ENCODE measurements at places on chromosomes 2 and 18. TPM values are rescaled to one million over a fixed set of nuclear protein-coding genes. Genes with fewer than 3 reads are reported as not detected.

KCNG2 gene
- 1.1 TPM for total RNA-seq

CNTNAP5 gene
- not detected for total RNA-seq

DNA sequence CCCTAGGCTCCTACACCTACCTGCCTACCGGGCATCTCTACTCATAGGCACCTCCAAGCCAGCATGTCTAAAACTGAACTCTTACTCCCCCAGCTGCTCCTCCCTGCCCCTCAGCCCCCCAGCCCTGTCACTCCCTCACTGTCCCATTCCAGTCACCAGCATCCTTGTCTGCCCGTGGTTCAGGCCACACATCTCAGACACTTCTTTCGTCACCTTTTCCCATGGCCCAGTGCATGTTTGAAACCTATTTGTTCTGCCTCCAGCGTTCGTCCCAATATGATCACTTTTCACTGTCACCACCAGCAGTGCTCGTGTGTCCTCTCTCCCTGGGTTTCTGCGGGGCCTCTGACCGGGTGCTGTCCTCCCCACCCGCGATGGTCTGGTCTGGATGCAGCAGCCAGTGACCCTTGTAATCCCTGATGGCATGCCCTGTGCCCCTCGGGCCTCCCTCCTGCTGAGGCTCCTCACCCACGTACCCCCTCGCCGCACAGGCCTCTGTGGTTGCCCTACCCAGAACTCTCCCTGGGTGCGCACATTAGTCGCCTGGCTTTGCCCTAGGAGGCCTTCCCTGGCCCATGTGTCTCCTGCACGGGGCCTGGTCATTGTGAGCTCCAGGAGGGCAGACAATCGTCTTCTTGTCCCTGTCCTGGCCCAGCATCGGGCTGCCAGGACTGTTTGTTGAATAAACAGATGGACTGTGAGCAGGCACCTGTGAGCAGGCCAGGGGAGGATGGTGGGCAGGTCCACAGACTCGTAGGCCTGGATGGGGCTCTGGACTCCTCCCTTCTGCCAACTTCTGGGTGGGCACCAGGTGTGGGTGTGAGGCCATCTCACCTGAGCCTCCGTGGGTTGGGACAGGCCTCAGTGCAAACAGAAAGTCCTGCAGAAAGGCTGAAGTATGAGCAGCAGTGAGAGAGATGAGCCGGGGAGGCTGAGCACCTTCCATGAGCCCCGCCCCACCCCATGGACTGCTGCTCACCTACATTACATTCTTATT is 15.5 kb downstream of the LDLRAD4 start:
- no peak for DNase-seq

GRCh38 chr2:126778561-126779501 is 119.9 kb upstream of the TEX51 start:
- DNase-seq = no peak

GRCh38 chr18:25189391-25190185 is 162.4 kb downstream of the ZNF521 start:
- no peak for DNase-seq
